PC-9 (cell line): ENCODE measurements at places on chromosomes 13 and 19.

GRCh38 chr19:42095814-42096230, 19.9 kb downstream of the ZNF574 start:
- no peak for DNase-seq

- no peak for DNase-seq
These were observed 216.2 kb downstream of the TUBA3C start for GRCh38 chr13:18965347-18965855.

DNA sequence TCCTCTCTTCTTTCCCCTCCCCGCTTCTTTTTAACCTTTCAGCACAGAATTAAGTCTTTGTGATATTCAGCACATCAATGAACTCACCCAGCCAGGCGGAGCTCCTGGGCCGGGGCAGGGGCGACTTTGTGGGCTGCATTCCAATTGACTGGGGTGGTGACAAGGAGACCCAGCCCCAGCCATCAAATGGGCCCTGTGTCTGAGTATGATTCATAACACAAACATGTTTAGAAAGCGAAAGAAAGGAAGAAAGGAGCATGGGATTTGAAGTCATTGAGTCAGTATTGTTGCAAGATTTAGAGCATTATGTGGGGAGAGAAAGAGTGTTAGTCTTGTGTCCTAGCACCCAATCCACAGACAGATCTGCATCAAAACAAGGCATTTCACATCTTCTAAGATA, 185.3 kb downstream of the LHFPL6 start:
- peak; percentile 28 for DNase-seq

DNA sequence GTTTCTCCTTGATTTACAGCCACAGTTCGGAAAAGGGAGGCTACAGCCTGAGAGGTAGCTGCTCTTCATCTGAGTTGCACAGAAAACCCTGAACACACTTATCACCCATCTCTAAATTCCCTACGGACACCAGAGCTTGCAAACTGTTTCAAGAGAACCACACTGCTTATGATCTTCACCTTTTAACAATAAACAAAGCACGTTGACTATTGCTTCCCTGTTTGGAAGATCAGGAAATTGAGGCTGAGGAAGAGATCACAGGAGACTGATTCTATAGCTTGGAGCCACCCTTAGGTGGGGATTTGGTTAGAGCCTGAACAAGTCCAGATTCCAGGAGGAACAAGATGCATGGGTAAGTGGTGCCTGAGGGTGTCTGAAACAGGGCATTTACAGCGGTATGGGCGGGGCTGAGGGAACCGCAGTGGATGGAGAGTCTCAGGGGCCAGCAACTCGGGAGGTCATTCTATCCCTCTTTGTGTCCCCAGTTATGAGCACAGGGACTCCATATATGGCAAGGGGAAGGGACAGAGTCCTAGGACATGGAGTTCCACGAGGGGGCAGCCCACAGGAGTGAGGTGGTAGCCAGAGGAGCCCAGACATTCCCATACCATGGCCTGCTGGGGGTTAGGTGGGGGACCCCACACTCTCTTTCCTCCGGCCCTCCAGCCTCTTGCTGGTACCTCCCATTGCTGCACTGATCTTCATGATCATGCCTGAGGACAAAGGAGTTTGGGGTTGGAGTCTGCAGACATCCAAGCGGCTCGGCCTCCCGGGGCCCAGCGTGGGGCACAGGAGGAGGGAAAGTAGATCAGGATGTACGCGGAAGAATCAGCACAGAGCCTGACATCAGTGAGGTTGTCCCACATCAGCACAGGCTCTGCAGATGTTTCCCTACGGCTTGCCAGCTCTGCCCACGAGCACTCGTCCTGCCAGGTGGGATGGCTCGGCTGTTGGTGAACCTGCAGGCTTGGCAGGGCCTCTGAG, 162.3 kb upstream of the ZNF536 start:
- DNase-seq = no peak

- DNase-seq = no peak
These were observed 98.9 kb downstream of the ESD start for GRCh38 chr13:46698014-46698413.

GRCh38 chr19:13974073-13974472, 21.8 kb downstream of the DCAF15 start:
- no peak for DNase-seq

GRCh38 chr19:55336101-55336500, 3.6 kb upstream of the KMT5C start:
- DNase-seq = no peak

- peak; percentile 81 for DNase-seq
These were observed 96.9 kb downstream of the COL4A1 start for GRCh38 chr13:110209950-110210603.

DNA sequence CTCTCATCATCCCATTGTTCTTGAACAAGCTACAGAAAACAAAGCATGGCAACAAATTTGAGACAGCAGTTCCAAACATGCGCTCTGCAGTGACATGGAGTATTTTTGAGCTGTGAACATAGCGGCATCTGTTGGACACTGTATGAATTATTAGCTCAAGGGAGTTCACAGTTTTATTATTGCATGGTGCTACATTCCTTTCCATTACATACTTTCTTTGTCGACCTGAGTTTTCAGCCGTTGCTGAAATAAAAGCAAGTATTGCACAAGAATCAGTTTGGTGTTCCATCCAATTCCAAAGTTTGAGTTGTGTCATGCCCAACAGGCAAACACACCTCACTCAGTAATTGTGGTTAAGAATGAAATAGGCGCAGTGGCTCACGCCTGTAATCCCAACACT, 30.1 kb upstream of the METTL21C start:
- peak; percentile 12 for DNase-seq

- no peak for DNase-seq
These were observed 82.1 kb upstream of the FRY start for GRCh38 chr13:31949486-31949885.

DNA sequence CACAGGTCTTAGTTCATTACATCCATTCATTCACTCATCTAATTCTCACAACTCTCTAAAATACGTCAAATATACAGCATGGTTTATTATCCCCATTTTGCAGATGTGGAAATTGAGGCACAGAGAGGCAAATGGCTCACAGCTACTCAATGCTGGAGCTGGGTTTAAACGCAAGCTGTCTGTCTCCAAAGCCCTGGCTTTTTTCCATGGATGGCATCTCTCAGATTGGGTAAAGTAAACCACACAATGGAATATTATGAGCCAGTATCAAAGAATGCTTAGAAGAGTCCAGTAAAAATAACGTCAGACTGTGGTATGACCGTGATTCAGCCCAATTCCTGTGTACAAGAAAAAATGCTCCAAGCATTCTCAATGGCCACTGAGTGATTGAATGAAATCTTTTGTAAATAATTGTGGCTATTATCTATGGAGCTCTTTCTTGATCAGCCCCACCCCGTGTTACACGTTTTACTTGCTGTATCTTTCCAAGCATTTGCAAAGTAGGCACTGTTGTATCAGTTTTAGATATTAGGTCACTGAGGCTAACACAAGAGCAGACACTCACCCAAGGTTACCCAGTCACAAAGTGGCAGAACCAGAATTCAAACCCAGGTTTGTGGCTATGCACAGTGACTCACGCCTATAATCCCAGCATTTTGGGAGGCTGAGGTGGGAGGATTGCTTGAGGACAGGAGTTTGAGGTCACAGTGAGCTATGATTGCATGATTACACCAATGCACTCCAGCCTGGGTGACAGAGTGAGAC, 5.5 kb upstream of the ACP7 start:
- peak; percentile 98 for DNase-seq

- DNase-seq = no peak
These were observed 36.9 kb downstream of the CARS2 start for GRCh38 chr13:110669036-110669435.

DNA sequence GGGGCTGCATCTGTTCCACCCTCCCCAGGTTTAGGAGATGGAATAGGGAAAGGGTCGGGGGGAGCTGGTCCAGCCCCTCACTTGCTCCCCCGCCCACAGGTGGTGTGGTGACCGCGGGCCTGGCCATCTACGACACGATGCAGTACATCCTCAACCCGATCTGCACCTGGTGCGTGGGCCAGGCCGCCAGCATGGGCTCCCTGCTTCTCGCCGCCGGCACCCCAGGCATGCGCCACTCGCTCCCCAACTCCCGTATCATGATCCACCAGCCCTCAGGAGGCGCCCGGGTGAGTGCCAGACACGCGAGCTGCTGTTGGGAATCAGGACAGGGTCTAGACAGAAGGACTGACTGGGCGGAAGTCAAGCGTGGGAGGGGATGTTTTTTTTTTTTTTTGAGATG, 3.0 kb downstream of the CLPP start:
- no peak for DNase-seq

- DNase-seq = no peak
These were observed 4.0 kb upstream of the FLT3LG start for GRCh38 chr19:49469828-49470614.

DNA sequence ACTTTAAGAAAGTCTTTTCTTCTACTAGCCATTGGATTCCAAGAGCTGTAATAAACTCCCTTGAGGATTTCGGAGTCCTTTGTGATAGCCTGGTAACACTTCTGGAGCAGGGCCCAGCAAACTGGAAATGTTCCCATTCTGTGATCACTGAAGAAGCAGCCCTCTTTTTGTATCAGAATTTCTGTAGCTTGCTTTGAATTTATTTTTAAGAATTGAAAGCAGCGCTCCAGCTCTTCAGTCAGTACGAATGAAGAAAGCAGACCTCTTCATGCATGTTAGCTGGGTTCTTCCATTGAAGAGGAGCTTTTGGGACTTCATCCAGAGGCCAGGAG, 141.5 kb downstream of the AKAP11 start:
- no peak for DNase-seq

GRCh38 chr13:42420304-42420703, 148.4 kb downstream of the AKAP11 start:
- DNase-seq = no peak

DNA sequence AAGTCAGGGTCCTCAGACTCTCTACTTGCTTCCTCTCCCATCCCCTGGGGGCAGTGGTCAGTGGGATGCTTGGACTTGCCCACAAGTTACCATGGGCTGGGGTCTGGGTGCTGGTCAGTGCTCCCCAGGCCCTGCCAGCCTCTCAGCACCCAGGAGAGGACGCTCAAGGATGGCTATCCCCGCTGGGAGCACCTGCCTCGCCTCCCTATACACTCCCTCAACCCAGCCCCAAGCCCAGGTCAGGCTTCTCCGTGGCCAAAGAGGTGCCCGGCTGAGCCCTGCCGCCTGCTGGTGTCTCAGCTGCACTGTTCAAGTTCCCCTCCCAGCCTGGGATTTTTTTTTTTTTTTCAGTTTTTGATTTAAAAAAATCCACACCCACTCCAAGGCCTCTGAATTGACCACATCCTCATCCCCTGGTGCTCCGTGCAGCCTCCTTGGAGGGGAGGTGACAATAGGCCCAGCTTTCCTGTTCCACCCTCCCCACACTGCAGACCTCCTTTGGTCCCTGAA, 10.8 kb downstream of the F2RL3 start:
- peak; percentile 45 for DNase-seq

DNA sequence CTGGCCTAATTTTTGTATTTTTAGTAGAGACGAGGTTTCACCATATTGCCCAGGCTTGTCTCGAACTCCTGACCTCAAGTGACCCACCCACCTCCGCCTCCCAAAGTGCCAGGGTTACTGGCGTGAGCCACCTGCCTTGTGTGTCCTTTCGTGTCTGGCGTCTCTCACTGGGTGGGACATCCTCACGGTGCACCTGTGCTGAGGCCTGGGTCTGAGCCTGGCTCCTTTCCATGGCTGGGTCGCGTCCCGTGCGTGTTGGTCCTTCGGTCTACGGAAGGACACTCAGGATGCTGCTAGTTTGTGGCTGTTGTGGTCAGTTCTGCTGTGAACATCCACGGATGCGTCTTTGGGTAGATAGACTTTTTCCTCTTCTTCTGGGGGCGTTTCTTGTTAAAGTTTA, 19.6 kb downstream of the PIAS4 start:
- no peak for DNase-seq

DNA sequence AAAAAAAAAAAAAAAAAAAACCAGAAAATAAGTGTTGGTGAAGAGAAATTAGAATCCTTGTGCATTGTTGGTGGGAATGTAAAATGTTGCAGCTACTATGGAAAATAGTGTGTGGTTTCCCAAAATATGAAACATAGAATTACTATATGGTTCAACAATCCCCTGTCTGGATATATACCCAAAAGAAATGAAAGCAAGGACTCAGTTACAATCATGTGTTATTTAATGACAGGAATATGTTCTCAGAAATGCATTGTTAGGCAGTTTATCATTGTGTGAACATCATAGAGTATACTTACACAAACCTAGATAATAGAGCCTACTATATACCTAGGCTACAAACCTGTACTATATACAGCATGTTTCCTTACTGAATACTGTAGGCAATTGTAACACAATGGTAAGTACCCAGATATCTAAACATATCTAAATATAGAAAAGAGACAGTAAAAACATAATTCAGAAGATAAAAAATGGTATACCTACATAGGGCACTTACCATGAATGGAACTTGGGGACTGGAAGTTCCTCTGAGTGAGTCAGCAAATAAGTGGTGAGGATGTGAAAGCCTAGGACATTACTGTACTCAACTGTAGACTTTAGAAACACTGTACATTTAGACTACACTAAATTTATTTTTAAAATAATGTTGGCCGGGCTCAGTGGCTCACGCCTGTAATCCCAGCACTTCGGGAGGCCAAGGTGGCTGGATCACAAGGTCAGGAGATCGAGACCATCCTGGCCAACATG, 25.7 kb upstream of the SLC7A1 start:
- no peak for DNase-seq

GRCh38 chr13:24734950-24735349, 29.0 kb upstream of the RNF17 start:
- no peak for DNase-seq

DNA sequence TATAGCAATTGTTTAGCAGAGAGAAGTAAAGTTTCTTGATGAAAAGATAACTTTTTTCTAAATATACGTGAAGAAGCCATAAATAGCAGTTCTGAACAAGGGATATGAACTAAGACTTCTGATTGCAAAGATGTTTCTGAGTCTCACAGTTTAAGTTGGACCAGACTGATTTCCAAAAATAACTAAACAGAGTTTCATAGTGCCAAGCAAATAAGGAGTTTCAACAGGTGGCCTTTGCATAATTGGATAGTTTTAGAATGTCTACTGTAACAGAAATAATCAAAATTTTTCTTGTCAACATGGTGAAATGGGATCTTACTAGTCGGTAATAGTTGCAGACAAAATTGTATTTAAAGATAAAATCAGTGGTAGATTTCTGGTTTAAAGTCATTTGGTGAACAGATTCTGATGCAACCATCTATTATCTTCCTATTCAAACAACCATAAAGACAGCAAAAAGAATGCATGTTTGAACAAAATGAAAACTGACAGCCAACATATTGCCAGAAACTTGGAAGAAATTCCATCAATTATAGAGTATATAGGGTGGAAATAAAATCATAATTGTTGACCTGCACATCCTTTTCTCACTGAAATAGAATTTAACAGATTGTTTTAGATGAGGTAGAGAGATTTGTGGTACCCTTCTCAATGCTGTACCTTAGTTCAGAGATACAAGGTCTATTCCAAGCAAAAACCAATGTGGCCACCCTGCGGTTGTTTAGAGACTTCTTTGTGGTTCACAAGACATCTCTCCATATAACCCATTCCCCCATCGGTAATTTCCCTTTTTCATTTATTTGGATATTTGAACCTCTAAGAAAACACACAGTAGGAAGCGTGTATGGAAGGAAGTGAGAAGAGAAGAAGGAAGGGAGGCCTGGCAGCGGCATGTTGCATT, 275.3 kb downstream of the COG6 start:
- no peak for DNase-seq
